ENCODE measurements at places on chromosomes 3 and 15.

DNA sequence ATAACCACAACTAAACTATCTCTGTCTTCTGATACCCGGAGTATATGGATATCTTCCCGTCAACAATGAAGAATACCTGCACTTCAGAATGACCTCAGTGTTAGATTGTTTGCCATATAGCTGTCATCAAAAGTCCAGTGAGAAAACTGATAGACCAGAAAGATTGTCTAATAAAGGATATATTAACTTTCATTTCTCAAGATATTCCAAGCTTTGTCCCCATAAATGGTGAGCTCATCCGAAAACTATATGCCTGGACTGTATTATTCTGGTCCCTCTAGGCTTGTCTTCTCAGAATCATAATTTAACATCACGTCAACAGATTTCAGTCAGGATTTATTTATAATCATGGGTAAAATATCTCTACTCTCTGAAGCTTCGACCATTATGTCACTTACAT lies 100.5 kb downstream of the ATP8B4 start:
- DNase-seq, result no peak

- DNase-seq, result no peak
Measured at GRCh38 chr3:62604298-62604697, 230.9 kb upstream of the FEZF2 start.

GRCh38 chr3:186506857-186507256 lies 37.3 kb downstream of the CRYGS start:
- DNase-seq, result no peak

- no peak for DNase-seq
Measured at GRCh38 chr15:93049233-93049632, 39.8 kb downstream of the RGMA start.

GRCh38 chr3:38382506-38383080 lies 36.0 kb downstream of the XYLB start:
- DNase-seq, result no peak

- no peak for DNase-seq
Measured at GRCh38 chr3:6132684-6133432, 728.1 kb upstream of the GRM7 start.

DNA sequence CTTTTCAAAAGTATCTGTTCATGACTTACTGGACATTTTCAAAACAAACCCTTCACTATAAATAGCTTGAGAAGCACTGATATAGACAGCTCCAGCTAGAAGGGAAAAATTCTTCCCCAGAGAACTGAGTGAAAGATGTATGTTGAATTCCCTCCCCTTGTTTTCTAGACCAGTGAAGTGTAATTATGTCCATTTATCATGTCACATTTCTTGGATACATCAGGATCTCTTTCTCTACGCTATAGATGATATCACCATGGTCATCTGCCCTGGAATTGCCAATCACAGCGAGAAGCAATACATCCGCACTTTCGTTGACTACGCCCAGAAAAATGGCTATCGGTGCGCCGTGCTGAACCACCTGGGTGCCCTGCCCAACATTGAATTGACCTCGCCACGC lies 66.3 kb downstream of the RLBP1 start:
- no peak for DNase-seq

DNA sequence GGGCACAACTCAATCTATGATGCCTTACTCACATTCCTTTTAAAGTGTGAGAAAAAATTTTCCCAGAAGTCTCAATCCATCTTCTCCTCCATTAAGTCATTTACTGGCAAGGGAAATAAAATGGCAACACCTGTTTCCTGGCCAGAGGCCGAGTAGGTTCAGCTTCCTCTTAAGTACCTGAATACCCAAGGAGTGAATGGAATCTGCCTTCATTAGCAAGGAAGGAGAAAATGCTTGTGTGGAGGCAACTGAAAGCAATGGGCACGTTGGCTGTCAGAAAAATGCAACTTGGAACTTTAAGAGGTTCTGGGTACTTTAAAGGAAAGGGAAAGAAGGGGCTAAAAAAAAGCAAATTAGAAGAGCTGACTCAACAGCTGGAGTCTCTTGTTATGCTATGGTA lies 423.6 kb upstream of the ARL6 start:
- no peak for DNase-seq

GRCh38 chr15:52233405-52233804 lies 42.2 kb upstream of the GNB5 start:
- DNase-seq, result peak; percentile 71

- no peak for DNase-seq
Measured at GRCh38 chr15:78804391-78804792, 6.9 kb downstream of the ADAMTS7 start.

DNA sequence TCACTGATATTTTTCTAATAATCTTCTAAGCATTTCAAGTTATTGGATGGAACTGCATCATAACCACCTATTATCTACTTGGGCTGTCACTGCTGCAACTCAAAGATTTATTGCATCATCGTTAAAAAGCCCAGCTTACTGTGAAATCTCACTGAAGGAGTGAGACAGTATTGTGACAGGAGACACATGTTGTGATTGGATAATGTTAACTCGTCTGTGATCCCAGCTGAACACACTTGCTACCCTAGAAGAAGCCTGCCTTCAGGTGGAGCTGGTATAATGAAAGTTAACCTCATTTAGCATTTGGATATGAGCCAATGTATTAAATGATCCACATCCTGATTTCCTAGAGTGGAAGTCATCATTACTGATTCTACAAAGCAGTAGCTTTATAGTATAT lies 138.1 kb downstream of the MAP2K5 start:
- DNase-seq, result no peak

DNA sequence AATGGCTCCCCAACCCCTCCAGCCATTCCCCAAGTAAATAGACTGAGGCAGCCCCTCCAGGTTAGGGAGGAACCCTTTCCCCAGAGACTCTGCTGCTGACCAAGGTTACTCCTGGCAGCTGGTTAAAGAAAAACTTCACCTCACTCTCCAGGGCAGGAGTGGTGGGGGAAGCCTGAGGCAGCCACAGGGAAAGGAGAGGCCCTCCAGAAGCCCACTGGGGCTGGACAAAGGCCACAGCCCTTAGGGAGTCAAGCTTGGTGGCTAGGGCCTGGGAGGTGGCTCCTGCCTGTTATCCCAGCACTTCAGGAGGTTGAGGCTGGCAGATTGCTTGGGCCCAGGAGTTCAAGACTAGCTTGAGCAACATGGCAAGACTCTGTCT lies 923 bp downstream of the ACY1 start:
- no peak for DNase-seq

DNA sequence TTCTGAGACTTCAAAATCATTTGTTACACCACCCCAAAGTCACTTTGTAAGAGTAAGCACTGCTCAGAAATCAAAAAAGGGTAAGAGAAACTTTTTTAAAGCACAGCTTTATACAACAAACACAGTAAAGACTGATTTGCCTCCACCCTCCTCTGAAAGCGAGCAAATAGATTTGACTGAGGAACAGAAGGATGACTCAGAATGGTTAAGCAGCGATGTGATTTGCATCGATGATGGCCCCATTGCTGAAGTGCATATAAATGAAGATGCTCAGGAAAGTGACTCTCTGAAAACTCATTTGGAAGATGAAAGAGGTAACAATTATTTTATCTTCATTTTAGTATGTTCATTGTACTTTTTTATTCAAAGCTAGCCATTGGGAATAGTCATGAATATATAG lies 32.6 kb downstream of the BLM start:
- DNase-seq, result no peak

GRCh38 chr3:138850151-138850550 lies 15.4 kb upstream of the PIK3CB start:
- no peak for DNase-seq

- DNase-seq, result no peak
Measured at GRCh38 chr15:35775471-35775870, 229.5 kb upstream of the DPH6 start.

- DNase-seq, result no peak
Measured at GRCh38 chr3:53668872-53669271, 174.5 kb downstream of the CACNA1D start.

GRCh38 chr15:31302778-31303725 lies 23.6 kb upstream of the KLF13 start:
- DNase-seq, result peak; percentile 29

DNA sequence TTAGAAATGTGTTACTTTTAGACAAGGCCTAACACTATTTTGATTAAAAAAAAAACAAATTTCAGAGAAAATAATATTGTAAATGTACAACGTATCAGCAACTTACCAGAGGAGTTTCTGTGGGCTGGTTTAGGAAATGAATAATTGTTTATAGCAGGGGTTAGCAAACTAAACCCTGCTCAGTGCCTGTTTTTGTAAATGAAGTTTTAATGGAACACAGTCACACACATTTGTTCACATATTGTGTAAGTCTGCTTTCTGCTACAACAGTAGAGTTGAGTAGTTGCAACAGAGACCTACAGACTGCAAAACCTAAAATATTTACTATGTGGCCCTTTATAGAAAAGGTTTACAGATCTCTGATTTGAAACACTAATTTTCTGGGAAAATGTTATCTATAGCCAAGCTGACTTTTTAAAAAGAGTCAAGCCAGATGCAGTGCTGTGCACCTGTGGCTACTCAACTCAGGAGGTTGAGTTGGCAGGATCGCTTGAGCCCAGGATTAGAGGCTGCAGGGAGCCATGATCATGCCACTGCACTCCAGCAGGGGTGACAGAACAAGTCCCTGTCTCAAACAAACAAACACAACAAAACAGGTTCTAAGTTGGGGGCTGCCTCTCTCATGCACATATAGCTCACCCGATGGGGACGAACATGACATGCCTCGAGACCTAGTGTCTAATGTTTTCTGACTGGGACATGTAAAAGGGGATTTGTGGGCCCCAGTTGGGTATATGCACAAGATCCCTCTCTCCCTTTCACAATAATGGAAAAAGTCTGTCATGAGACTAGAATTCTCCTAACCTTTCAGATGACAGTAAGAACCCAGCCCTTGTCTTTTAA lies 182.5 kb downstream of the TNIK start:
- DNase-seq, result no peak

DNA sequence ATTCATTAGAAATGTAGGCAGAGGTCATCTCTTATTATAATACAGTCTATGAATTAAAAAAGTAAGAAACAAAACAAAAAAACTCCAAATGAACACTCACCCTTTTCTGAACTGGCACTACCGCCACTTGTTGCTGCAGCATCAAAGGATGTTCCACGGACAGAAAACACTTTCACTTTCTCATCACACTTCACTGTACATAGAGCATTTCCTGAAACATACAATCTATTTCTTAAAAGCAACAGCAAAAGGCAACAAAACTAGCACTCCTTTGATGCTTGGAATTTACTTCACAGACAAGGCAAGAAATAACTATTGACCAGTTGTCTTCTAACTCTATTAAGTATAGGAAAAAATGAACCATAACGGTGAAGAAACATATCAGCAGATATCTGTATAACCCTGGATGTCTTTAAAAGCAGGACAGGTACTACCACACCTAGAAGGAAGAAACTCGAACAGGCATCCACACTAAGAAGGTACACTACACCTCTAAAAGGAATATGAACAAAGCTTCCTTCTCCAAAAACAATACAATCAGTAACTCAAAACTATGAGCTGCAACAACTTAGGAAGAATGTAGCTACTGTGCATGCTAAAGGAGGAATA lies 24.9 kb downstream of the ETFA start:
- DNase-seq, result peak; percentile 66

- peak; percentile 34 for DNase-seq
Measured at GRCh38 chr15:64426845-64427465, 33.4 kb upstream of the ZNF609 start.

DNA sequence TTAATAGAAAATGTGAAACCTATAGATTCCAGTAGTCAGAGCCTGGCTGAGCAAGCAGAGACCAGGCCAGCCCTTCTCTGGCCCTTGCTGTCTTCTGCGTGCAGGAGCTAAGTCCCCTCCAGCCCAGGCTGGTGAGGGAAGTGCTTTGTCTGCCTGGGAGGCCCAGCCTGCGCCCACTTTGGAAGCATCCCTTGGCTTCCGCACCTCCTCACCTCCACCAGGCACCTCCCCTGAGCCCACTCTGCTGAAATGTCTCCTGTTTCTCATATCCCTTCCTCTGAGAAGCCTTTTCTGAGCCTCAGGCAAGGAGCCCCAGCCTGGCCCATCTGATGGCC lies 45.3 kb downstream of the ALDH1L1 start:
- no peak for DNase-seq

DNA sequence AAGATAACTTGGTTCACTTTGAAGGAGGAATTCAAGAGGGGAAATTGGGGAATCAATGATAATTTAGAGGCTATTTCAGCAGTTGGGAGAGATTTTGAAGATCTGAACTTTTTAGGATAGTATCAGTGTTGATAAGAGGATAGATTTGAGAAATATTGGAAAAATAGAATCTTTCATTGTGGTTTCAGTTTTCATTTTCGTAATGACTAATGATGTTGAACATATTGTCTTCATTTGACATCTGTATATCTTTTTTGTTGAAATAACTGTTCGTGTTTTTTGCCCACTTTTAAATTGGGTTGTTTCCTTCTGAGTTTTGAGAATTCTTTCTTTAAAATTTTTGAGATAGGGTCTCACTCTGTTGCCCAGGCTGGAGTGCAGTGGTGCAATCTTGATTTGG lies 21.1 kb downstream of the ECT2 start:
- DNase-seq, result no peak

DNA sequence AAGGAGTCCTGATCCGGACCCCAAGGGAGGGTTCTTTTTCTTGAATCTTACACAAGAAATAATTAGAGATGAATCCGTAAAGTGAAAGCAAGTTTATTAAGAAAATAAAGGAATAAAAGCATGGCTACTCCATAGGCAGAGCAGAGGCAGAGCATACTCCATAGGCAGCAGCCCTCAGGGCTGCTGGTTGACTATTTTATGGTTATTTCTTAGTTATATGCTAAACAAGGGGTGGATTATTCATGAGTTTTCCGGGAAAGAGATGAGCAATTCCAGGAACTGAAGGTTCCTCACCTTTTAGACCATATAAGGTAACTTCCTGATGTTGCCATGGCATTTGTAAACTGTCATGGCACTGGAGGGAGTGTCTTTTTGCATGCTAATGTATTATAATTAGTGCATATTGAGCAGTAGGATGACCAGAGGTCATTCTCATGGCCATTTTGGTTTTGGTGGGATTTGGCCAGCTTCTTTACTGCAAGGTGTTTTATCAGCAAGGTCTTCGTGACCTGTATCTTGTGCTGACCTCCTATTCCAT lies 42.2 kb downstream of the C3orf38 start:
- DNase-seq, result no peak

DNA sequence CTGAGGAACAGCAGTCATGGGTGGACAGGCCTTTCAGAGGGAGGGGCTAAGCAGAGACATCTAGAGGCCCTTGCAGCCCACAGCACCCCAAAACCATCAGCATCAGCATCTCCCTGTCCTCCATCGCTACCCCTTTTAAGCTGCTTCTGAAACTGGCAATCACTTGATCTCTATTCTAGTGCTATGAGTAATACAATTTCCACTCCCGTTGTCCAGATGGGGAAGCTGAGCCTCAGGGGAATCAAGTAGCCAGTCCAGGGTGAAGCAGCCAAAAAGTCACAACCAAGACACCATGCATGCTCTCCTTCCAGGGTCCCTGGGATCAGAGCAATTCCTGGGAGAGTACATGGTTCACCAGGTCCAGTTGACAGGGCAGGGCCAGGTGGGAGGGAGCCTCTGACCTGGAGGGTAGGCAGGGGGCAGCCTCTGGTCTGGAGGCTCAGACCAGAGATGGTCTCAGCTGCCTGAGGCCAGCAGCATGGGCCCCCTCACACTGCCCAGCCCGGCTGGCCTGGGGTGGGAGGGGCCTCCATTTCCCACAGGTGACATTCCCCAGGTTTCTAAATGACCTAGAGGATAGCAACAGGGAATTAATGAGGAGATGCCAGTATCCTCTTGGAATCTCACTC lies 30.0 kb downstream of the KLHL25 start:
- DNase-seq, result no peak

- DNase-seq, result no peak
Measured at GRCh38 chr3:105729667-105730066, 139.1 kb downstream of the CBLB start.

GRCh38 chr3:64667138-64667537 lies 20.7 kb downstream of the ADAMTS9 start:
- DNase-seq, result no peak

- no peak for DNase-seq
Measured at GRCh38 chr3:99373088-99373845, 265.1 kb upstream of the COL8A1 start.

Measured in CD4-positive, alpha-beta T cell treated with Interleukin-4 for 1 hour (primary cell).